ENCODE measurements at places on chromosomes 1 and 21. TPM values are rescaled to one million over a fixed set of nuclear protein-coding genes. Genes with fewer than 3 reads are reported as not detected.

The PROK1 gene
- total RNA-seq: not detected

The LCE1D gene
- not detected for total RNA-seq

The SLAMF9 gene
- 1.9 TPM for total RNA-seq

The SMCP gene
- 3.6 TPM for total RNA-seq

The FCMR gene
- total RNA-seq: not detected

The BRDT gene
- not detected for total RNA-seq

The TESK2 gene
- 6.0 TPM for total RNA-seq

The TMEM269 gene
- not detected for total RNA-seq

The SH2D1B gene
- not detected for total RNA-seq

The SELENBP1 gene
- total RNA-seq: 39.5 TPM

- DNase-seq: no peak
Measured at GRCh38 chr1:17156108-17156507, 36.9 kb upstream of the PADI2 start.

DNA sequence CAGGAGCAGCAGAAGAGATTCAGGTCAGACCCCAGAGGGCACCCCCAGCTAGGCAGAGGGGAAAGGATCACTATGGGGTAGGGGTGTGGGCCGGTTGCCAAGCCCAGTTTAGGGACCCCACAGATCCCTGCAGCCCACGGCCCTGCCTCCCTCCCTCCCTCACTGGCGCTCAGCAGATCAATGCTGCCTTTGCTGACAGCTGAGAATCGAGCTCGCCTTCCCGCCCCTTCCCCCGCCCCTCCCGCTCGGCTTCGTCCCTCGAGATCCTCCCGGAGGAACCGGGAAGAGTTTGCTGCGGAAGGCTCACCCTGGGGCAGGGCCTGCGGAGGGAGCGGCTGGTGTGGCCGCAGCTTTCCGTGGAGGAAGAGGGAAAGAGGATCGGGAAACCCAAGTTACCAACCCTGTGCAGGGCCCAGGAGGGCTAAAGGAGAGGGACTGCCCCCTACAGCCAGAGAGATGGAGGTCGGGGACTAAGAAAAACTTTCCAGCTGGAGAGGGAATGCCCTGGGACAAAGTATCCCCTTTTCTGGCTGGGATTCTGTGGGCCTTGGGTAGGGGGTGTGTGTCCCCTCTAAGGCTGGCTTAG is 1.1 kb upstream of the KCNQ4 start:
- no peak for DNase-seq

DNA sequence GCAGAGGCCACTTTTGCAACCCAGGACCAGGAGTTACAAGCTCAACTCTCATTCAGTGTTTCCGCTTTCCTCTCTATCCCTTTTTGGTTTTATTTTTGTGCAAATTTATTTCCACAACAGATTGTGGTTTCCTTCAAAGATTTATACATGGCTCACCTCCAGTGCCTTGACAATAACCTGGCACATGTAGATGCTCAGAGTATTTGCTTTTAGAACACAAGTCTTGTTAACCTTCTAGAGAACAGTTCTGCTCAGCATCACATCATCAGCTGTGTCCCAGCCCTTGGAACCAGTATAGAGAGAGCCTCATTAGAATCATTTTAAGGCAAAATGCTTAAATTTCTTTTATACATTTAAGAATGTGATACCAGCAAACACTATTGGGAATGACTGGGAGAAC is 133.7 kb downstream of the TENT5C start:
- no peak for DNase-seq

- DNase-seq: no peak
Measured at GRCh38 chr1:77220687-77221463, 1.6 kb upstream of the PIGK start.

- no peak for DNase-seq
Measured at GRCh38 chr1:90710579-90711536, 6.2 kb downstream of the BARHL2 start.

- DNase-seq: peak; percentile 71
Measured at GRCh38 chr1:56709269-56709880, 64.3 kb downstream of the PRKAA2 start.

GRCh38 chr1:100661176-100661575 is 58.4 kb upstream of the VCAM1 start:
- DNase-seq: no peak

DNA sequence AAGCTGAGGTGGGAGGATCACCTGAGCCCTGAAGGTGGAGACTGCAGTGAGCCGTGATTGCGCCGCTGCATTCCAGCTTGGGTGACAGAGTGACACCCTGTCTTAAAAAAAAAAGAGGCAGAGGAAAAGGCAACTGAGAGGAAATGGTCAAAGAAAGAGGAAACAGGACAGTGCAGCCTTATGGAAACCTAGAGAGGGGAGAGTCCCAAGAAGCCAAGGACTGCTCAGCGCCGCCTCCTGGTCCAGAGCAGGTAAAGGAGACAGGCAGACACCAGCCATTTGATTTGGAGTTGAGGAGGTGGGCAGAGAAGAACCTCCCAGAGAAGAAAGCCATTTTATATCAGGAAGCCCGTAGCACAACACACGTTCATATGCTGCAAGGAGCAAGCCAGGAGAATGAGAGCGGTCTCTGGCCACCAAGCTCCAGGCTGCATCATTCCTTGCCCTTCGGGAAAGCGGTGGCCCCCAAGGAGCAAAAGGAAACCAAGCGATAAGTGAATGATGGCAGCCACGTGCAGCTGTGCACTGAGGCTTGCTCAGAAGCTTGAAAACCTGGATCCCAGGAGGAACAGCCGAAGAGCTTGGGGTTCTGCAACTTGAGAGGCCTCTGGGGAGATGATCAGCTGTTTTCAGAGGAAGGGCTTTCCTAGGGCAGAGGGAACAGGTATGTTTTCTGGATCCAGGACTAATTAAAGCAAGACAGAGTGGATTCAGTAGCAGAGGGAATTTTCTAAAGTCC is 33.7 kb downstream of the LRRC42 start:
- no peak for DNase-seq

DNA sequence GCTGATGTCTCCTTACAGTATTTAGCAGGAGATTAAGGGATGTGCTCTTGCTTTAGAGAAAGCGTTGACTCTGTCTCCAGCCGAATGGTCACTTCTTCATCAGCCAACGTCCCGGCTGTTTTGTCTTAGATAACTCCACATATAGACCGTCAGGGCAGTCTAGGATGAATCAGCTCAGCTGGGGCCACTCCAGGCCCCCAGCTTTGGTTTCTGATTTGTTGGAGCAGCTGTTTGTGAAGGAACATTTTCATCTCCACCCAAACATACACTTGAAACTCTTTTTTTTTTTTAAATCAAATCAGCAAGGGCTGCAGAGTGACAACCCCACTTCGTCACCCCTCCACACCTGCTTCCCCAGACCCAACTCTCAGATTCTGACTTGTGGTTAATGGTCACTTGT is 206.1 kb upstream of the GALNT2 start:
- DNase-seq: no peak

DNA sequence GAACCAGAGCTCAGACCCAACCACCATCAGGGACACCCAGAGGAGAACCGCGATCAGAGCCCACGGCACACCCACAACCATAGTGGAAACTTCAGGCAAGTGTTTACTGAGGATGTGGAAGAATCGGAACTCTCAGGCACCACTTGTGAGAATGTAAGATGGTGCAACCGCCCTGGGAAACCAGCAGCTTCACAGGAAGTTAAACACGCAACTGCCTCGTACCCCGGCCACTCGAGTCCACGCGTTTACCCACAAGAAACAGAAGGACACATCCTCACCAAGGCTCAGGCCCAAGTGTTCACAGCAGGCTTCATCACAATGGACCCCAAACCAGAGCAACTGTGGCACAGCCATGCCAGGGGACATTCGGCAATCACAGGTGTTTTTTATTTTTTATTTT is 51.4 kb upstream of the COL6A2 start:
- DNase-seq: no peak

GRCh38 chr1:178310685-178311105 is 186.1 kb downstream of the CLEC20A start:
- peak; percentile 79 for DNase-seq

GRCh38 chr1:32372149-32372756 is 9.9 kb downstream of the TSSK3 start:
- DNase-seq: no peak

GRCh38 chr1:18434041-18434440 is 46.7 kb upstream of the KLHDC7A start:
- DNase-seq: no peak

GRCh38 chr1:243179720-243180119 is 75.4 kb downstream of the CEP170 start:
- no peak for DNase-seq

DNA sequence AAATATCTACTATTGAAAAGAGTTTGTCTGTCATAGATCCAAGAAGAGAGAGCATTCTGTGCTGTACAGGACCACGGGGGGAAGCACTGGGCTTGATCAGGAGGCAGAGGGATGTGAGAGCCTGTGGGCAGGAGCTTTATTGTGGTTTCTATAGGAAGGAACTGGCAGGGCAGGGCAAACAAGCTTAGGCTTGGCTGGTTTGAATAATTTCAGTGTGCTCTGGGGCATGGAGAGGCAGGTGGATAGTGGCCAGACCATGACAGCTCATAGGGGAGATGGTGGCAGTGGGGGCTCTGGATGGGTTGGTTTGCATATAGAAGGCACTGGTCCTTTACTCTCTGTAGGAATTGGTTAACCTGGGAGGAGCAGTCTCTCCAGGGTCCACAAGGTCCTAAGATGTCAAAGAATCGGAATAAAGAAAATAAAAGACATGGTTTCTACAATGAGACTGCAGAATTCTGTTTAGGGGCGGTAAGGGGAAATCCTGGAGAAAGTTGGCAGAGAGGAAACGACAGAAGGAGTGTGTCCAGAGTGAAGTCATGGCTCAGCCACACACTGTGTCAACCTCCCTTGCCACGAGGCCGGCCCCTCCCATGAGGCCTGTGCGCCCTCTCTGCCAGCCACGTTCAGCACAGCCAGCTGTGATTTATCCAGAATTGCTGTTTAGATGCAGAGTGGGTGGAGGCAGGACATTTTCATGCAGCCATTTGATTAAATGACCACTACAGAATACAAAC is 81.7 kb upstream of the PGBD5 start:
- DNase-seq: peak; percentile 38

DNA sequence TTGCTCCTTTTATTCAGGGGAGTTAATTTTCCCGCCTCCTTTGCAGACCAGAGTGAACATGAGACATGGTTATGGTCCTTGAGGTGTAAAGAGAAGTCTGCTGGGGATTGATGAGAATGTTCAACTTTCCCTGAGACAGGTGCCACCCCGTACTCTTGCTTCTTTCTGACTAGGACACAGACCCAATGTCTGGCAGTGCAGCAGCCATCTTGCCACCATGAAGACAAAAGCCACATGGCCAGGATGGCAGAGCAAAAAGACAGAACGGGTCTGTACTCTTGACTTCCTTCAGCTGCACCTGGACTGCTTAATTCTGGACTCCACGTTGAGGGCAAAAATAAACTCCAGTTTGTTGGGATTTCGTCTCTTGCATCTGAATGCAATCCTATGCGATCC is 54.1 kb downstream of the KLHDC7A start:
- no peak for DNase-seq

DNA sequence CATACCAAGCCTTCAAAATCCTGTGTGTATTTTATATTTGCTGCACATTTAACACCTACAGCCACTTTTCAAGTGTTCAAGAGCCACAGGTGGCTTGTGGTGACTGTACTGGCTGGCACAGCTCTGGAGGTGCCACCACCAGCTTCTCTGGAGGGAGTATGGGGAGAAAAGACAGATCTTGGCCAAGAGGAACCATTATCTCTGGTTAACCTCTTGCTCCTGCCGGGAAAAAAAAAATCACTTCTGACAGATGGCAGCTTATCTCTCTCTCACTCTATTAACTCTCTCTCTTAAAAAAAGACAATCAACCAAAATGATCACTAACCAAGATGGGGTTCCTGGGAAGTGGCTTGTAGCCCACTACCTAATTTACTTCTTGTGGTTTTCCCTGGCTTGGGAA is 1.2 kb upstream of the RIIAD1 start:
- no peak for DNase-seq

GRCh38 chr1:10696977-10697376 is 99.5 kb downstream of the CASZ1 start:
- DNase-seq: no peak

DNA sequence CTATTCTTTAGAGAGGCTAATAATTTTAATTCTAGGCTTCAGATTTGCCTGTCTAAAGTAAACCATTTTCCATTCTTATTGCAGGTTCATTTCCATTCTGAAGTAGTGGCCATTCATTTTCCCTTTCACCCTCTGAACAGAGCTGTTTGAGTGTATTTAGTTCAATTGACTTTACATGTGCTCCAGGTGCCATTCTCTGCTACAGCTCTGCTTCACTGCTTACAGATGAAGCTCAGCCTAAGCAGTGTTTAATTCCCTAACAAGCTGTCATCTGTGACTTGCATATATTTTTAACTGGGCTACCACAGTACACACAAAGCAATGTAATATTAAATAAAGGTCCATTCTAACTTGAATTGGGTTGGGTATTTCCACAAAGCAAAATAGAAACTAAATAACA is 1031.6 kb downstream of the KCNT2 start:
- DNase-seq: no peak

GRCh38 chr1:150196417-150196816 is 39.5 kb downstream of the ANP32E start:
- DNase-seq: no peak

GRCh38 chr21:29777160-29777559 is 162.6 kb downstream of the GRIK1 start:
- no peak for DNase-seq

DNA sequence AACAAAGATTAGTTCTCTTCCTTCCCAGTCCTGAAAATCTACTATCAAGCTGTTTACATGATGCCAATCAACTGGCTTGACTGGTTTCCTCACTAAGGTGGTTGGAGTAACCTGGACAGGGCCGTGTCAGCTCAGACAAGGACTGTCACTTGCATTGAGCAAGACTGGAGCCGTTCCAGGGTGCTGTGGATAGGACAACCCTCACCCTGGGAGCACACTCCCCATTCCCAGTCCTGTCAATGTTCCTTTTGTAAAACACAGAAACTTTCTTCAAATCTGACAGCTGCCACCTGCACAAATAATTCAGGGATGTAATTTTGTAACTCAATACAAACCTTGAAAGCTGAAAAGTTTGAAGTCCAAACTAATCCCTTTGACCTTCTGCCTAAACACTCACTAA is 31.4 kb downstream of the PLPP3 start:
- DNase-seq: no peak

GRCh38 chr1:53608676-53609075 is 130.3 kb downstream of the GLIS1 start:
- no peak for DNase-seq

GRCh38 chr1:116986421-116987255 is 14.9 kb upstream of the CD101 start:
- DNase-seq: no peak

DNA sequence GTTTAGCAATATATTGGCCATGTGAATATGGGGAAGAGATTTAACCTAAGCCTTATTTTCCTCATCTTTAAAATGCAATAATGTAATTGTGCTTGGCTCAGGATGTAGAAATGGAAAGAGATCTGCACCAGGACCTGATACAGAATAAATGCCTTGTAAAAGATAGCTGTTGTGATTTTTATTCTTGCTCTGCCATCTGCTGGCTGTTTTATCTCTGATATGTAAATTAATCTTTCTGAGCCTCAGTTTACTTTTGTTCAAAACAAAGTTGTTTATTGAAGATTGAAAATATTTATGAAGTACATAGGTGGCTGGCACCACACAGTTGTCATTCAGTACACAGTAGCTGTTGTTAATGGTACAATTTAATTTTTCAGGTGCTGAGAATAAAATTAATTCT is 21.9 kb downstream of the ZYG11B start:
- no peak for DNase-seq

- no peak for DNase-seq
Measured at GRCh38 chr1:90726425-90726985, 9.4 kb upstream of the BARHL2 start.
